ENCODE measurements at places on chromosomes 2 and 18.

DNA sequence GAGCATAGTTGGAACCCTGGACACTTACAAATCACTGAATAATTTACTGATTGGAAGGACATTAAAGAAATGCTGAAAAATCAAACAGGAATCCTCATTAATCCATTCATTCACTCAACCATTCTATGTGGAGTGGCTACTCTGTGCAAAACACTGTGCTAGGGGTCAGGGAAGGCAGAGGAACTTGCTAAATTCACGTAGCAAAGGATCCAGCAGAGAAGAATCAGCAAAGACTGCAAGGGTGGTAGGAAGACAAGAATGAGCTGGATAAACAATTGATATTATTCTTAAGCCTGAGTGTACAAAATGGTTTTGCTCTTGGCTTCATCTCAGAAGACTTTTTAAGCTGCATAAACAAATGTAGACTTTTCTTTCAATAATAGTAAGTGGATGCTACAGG lies 164.3 kb upstream of the CAVIN2 start:
- no peak for DNase-seq
- no peak overlapping the region for H3K4me3 ChIP-seq
- H3K27ac ChIP-seq: no peak overlapping the region
- peaks cover 36% of the 10 kb centered on the region for H3K27me3 ChIP-seq

DNA sequence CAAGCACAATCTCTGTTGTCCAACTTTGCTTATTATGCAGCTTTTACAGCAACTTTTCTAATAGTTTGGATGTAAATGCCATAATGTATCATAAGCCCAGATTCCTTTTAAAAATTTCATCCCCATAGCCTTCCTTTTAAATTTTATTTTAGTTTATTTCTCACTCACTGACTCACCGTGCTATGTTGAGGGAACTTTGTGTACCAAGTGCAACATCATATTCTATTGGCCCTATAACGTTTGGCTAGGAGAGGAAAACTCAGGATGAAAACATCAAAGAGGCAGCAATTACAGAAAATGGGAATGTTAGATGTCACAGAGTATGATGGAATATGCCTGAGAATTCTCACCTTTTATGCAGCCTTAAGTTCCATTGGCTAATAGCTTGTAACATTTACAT lies 135.5 kb downstream of the LCLAT1 start:
- DNase-seq: no peak
- peaks cover 14% of the 10 kb centered on the region for H3K4me1 ChIP-seq
- H3K36me3 ChIP-seq: peaks cover 9% of the 10 kb centered on the region
- no peak overlapping the region for H3K4me3 ChIP-seq

DNA sequence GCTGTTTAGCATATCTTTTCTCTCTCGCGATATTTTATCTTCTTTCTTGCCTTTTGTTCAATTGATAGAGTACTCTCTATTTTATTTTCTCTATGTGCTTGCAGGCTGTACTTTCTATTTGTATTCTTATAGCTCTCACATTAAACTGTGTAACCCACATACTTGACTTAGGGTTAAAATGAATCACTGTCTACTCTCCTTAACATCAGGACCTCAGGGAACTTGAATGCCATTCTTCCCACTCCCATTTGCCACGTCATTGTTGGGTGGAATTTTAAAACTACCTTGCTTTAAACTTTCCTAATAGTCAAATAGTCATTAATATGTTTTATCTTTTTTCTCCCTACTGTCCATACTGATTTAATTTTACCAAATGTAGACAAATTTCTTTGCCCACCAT lies 269.7 kb downstream of the ALPK2 start:
- no peak overlapping the region for H3K4me3 ChIP-seq
- H3K4me1 ChIP-seq: peaks cover 8% of the 10 kb centered on the region
- no peak for DNase-seq

- H3K36me3 ChIP-seq: no peaks in the 10 kb centered on the region
- DNase-seq: no peak
- peaks cover 16% of the 10 kb centered on the region for H3K4me1 ChIP-seq
- peak overlapping the region; percentile 91 for H3K27ac ChIP-seq
- H3K4me3 ChIP-seq: peak overlapping the region; percentile 87
- no peaks in the 10 kb centered on the region for H3K27me3 ChIP-seq
These were observed 100.0 kb downstream of the BAZ2B start for GRCh38 chr2:159516241-159516758.

- H3K36me3 ChIP-seq: no peaks in the 10 kb centered on the region
- peaks cover 11% of the 10 kb centered on the region for H3K4me1 ChIP-seq
- DNase-seq: no peak
- H3K27me3 ChIP-seq: peaks cover 23% of the 10 kb centered on the region
- H3K4me3 ChIP-seq: no peak overlapping the region
These were observed 69.9 kb downstream of the CHRNA1 start for GRCh38 chr2:174694196-174694878.

- H3K27me3 ChIP-seq: no peaks in the 10 kb centered on the region
These were observed 714.1 kb downstream of the KCNJ3 start for GRCh38 chr2:155412598-155412997.

- H3K36me3 ChIP-seq: peaks cover 4% of the 10 kb centered on the region
- H3K27ac ChIP-seq: peak overlapping the region; percentile 87
- no peaks in the 10 kb centered on the region for H3K27me3 ChIP-seq
- DNase-seq: no peak
- H3K4me3 ChIP-seq: peak overlapping the region; percentile 98
These were observed 1.3 kb downstream of the AMMECR1L start for GRCh38 chr2:127884436-127884835.

GRCh38 chr2:190344276-190344827 lies 963 bp downstream of the INPP1 start:
- DNase-seq: no peak
- no peaks in the 10 kb centered on the region for H3K27me3 ChIP-seq
- no peaks in the 10 kb centered on the region for H3K36me3 ChIP-seq
- peak overlapping the region; percentile 88 for H3K27ac ChIP-seq

- peaks cover 6% of the 10 kb centered on the region for H3K4me1 ChIP-seq
- no peak overlapping the region for H3K27ac ChIP-seq
- peaks cover 72% of the 10 kb centered on the region for H3K27me3 ChIP-seq
These were observed 14.8 kb upstream of the IMP4 start for GRCh38 chr2:130327703-130328527.

GRCh38 chr2:240646176-240646899 lies 21.1 kb downstream of the GPR35 start:
- DNase-seq: no peak
- H3K4me3 ChIP-seq: no peak overlapping the region
- H3K4me1 ChIP-seq: no peaks in the 10 kb centered on the region
- H3K27me3 ChIP-seq: peaks cover 37% of the 10 kb centered on the region

- H3K36me3 ChIP-seq: peaks cover 6% of the 10 kb centered on the region
- DNase-seq: no peak
- H3K27me3 ChIP-seq: no peaks in the 10 kb centered on the region
- no peak overlapping the region for H3K27ac ChIP-seq
- peak overlapping the region; percentile 34 for H3K4me3 ChIP-seq
These were observed 48.8 kb upstream of the IHH start for GRCh38 chr2:219109471-219109870.

DNA sequence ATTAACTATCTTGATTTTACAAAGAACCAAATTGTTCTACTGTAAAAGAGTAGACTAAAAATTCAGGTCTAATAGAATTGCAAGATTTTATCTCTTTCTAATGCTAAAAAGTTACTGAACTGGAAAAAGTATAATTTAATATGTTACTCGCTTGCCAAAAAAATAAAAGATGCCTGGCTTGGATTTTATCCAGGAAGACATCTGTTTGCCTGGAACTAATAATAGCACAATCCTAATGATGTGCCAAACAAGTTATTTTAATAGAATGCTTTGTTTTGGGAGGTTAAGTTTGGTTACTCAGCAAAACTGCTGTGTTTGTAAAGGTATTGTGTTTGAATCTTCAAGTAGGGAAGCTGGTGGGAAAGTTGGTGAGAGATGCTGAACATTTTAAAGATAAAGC lies 19.4 kb upstream of the ZSWIM2 start:
- H3K27me3 ChIP-seq: peaks cover 6% of the 10 kb centered on the region
- H3K27ac ChIP-seq: no peak overlapping the region
- no peaks in the 10 kb centered on the region for H3K4me1 ChIP-seq
- no peak for DNase-seq

GRCh38 chr18:58998401-58999203 lies 133.9 kb downstream of the ZNF532 start:
- H3K36me3 ChIP-seq: no peaks in the 10 kb centered on the region

DNA sequence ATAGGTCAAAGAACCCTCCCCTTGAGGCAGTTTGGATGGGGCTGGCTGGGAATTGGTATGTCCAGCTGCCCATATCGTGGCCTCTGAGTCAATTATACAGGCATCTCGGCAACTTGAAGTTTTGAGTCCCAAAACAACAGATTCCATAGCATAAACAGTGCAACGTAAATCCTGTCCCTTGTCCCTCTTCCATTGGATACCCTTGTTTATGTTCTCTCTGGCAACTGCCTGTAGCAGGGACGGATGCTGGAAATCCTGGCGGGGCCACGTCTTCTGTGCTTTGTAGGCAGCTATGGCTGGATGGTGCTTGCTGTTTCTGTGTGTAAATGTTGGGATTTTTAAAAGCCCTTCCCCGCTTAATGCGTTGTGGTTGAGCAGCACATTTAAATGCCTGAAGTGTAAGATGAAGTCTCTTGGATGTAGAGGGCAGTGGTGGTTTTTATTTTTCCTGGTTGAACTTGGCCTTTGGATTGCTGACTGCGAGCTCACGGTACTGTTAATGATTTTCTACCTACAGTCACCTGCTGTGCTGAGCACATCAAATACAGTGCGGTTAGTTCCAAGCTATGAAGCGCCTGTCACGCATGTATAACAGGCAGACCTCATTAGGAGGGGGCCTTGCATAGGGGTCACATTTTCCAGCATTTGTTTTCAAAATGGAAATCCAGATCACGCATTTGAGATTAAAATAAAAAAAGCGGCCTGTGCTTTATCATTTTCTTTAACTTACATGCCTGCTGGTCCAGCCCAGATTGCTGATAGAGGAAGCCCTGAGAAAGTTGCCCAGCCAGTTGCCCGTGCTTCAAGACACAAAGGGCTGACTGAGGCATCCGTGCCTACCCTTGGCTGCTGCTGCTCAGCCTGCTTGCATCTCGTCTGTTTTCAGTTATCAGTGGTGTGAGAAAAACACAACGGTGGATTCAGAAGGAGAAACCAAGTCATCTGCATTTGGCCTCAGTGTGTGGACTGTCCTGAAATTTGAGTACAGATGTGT lies 84.7 kb downstream of the NEDD4L start:
- no peak overlapping the region for H3K27ac ChIP-seq
- no peak overlapping the region for H3K4me3 ChIP-seq
- peaks cover 17% of the 10 kb centered on the region for H3K27me3 ChIP-seq
- H3K36me3 ChIP-seq: peaks cover 2% of the 10 kb centered on the region
- DNase-seq: no peak

GRCh38 chr2:217988840-217989204 lies 14.0 kb downstream of the TNS1 start:
- DNase-seq: no peak
- peaks cover 2% of the 10 kb centered on the region for H3K36me3 ChIP-seq
- H3K27me3 ChIP-seq: peaks cover 42% of the 10 kb centered on the region
- peak overlapping the region; percentile 85 for H3K27ac ChIP-seq

- no peaks in the 10 kb centered on the region for H3K36me3 ChIP-seq
- peak overlapping the region; percentile 88 for H3K4me3 ChIP-seq
- peaks cover 30% of the 10 kb centered on the region for H3K4me1 ChIP-seq
- DNase-seq: no peak
- H3K27ac ChIP-seq: peak overlapping the region; percentile 93
These were observed 29.2 kb upstream of the STK17B start for GRCh38 chr2:196200557-196200956.

DNA sequence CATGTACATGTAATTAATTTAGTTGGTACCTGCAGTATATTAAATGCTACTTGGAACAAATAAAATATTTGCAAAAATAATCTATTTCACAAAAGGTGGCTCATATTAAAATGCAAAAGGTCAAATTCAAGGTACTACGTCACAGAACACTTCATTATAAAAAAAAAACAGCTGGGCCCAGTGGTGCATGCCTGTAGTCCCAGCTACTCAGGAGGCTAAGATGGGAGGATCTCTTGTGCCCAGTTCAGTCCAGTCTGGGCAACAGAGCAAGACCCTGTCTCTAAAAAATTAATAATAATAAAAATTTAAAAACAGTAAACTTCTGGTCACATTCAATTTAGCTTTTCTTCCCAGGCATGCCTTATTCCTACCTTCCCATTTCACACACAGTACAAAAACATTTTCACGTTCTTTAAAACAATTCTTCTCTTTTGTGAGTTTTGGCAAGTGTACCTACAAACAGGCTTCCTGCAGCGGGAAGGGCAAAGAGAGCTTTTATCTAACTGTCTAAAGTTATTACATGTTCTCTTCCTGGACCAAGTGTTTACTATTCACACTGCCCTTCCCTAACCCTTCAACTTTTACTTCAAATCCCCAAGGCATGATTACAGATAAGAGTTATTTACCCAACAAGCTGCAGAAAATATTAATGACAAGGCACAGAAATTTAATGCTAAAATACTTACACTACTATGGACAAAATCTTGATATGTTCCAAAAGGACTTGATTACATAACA lies 10.7 kb downstream of the BAZ2B start:
- no peak overlapping the region for H3K4me3 ChIP-seq
- peaks cover 2% of the 10 kb centered on the region for H3K4me1 ChIP-seq
- H3K36me3 ChIP-seq: no peaks in the 10 kb centered on the region
- DNase-seq: no peak
- H3K27ac ChIP-seq: no peak overlapping the region
- H3K27me3 ChIP-seq: no peaks in the 10 kb centered on the region

DNA sequence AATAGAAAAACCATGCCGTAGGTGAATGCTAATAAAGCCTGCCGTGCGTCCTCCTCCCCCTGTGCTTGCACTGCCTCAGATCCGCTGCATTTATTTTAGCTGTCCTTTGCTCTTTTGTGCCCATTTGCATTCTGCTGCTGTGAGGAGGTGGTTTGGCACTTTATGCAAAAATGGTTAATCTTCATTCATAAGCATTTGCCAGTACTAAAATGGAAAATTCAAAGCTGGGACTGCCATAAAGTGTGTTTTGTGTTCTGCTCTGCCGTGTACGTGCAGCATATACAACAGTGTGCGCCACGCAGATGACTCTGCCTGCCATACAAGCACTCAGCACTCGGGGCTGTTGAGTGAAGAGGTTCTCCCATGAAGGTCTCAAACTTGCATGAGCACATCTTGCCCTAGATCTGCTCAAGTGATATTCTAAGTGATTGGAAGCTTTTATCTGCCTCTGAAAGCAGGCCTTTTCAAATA lies 73.6 kb downstream of the SPATS2L start:
- H3K36me3 ChIP-seq: no peaks in the 10 kb centered on the region
- H3K4me1 ChIP-seq: peaks cover 23% of the 10 kb centered on the region
- H3K27me3 ChIP-seq: no peaks in the 10 kb centered on the region
- no peak overlapping the region for H3K4me3 ChIP-seq
- no peak overlapping the region for H3K27ac ChIP-seq
- DNase-seq: no peak

Data from T-helper 17 cell (primary cell).